Activated T-helper 1 cell treated with anti-CD3 and anti-CD28 coated beads, Interleukin-2, amount 50 U/mL, for 16 hours (primary cell): ENCODE measurements at places on chromosomes 7 and 10.

- no peak for DNase-seq
Measured at GRCh38 chr10:71968553-71969474, 4.6 kb downstream of the CHST3 start.

DNA sequence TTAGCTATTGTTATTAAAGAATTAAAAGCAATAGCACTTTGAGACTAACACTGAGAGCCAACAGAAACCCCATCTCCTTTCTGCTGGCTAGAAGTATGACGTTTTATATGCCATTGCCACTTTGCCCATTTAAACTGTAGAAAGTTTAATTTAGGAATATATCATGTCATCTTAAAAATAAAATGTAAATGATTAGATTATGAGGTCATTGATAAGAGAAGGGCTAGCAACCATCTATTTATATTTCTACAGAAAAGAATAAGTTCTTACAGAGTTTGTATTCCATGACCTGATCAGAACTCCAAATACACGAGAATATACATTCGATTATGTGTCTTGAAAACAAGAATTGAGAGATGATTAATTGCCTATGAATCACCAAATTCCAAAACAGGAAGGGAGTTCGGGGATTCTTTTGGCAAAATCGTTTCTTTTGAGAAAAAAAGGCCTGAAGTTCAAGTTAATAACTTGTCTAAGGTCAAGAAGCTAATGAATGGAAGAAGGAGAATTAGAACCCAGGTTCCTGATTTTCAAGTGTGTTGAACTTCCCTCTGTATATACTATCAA lies 227.0 kb downstream of the TRIL start:
- DNase-seq: no peak

- DNase-seq: no peak
Measured at GRCh38 chr10:48309711-48310226, 3.3 kb downstream of the MAPK8 start.

- DNase-seq: no peak
Measured at GRCh38 chr10:62130948-62131347, 137.7 kb downstream of the RTKN2 start.

DNA sequence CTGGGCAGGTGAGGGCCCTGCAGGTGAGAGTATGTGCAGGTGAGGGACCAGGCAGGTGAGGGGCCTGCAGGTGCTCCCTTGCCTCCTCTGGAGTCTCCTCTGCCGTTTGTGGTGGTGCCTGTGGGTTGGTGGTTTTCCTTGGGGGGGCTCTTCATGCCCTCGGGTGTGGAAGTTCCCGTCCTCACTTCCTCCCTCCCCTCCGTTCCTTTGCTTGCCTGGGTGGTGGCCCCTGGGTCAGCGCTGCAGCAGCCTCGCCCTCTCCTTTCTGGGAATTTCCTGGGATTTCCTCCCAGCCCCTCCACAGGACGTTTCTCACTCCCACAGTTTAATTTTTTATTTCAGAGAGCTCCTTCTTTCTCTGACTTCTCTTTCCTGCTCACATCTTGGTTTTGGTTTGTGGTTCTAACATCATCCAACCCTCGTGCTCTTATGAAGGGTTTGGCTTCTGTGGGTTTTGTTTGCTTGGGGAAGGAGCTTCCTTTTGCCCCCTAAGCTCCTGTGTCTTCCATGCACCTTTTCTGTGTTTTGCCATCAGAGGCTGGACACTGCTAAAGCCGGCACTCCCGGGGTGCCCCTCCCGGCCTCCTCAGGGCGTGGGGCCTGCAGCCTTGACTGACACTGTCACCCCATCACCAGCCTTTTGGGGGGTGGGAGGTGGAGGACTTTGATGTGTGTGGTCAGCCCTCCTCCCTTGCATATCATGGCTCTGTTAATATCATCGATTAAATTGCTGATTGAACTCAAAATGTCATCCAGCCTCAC lies 29.2 kb upstream of the ADGRA1 start:
- no peak for DNase-seq

DNA sequence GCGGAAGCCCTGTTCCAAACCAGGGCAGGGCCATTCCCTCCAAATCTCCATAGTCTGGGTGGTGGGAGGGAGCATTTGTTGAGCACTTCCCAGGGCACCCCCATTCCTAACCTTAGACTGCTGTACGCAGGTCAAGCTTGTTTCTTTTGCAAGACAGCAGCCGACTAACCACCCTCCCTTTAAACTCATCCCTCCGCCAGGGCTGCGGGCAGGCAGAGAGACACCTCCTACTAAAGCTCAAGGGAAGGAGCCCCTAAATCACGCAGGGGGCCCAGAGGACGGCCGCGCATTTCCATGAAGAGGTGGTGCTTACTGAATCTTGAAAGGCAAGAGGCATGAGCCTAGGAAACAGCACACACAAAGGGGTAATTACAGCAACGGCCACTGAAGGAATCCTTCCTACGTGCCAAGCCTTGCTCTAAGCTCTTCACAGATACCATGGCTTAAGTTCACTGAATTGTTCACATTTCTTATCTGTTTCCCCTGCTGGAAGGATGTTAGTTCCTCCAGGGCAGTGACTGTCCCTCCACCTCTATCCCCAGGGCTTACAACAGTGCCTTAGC lies 90.0 kb downstream of the PROSER2 start:
- no peak for DNase-seq

DNA sequence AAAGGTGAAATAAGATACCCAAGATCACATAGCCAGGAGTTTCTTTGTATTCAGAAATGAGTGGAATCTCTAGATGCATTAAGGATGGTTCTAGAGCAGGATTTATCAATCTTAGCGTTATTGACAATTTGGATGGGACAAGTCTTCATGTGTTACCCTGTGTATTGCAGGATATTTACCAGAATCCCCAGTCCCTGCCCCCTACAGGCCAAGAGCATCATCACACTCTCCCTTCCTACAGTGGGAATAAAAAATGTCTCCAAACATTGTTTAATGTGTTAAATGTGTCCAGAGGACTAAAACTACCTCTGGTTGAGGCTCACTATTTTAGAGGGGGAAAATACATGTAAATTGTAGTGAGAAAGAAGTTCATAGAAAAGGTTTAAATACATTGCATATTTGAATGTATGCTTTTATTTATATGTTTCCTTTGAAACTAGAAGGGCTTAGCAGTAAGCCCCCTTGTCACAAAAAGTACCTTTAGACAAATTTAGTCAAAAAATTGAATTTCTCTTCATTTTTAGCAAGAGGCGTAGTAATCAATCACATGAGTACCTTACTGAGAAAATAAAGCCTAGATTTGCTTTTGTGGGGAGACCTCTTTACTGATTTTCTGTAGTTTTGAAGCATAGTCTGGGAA lies 141.2 kb downstream of the MLLT10 start:
- no peak for DNase-seq
